Stimulated activated effector memory CD8-positive, alpha-beta T cell treated with anti-CD3 and anti-CD28 coated beads, Interleukin-12 subunit alpha, Interleukin-12 subunit beta, amount 100 ng/mL, for 72 hours (primary cell): ENCODE measurements at places on chromosomes 7 and 10.

DNA sequence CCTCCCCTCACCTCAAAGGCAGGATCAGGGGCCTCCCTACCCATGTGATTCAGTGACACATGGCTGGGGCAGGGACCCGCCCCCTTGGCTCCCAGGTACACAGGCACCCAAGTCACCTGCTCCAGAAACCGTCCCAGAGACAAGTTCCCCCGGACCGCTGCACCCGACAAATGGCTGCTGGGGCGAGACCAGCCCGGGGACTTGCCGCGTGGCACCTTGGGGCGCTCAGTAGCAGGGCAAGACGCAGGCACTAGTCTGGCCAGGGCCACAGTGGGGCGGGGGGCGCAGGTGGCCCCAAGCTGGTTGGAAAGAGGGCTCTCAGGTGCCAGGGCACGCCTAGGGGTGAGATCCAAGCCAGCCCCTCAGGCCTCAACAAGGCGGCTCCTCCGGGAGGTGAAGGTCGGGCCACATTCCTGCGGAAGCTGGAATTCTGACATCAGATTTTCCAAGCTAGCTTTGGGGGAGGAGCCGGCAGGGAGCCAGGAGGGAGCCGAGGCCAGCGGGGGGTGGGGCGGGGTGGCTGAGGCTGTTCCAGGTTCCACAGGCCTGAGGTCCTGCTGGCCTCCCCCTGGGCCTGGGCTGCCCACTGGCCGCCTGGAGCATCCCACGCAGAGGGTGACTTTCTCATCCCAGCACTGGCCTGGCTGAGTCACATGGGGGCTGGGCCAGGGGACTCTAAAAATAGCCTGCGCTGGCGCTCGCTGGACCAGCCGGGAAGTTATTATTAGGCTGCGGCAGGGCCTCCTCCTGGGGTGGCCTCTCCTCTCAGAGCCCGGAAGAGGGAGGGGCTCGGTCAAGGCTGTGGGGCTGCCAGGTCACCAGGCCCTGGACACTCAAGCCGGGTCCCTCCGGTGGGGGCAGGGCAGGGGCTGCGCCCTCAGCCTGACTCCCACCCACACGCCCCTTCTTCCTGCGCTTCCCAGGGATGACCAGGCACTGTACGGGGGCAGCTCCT is 20.5 kb upstream of the INPP5A start:
- no peak for DNase-seq

DNA sequence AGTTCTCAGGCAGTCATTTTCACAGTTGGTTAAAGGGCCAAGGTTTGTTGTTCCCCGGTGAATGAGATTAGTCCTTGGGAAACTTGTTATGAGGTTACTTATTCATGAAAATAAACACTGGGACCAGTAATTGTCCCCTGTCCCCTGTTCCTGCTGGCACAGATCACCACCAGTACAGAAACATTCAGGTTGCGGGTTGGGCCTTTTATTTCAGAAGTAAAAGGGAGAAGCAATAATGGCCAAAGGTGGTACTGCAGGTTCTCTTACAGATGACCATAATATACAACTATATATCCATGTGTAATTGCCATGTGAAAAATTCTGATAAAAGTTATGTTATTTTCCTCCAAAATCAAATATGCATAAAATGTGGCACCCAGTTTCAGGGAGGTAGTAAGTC is 442.0 kb downstream of the SORCS1 start:
- DNase-seq, result no peak

DNA sequence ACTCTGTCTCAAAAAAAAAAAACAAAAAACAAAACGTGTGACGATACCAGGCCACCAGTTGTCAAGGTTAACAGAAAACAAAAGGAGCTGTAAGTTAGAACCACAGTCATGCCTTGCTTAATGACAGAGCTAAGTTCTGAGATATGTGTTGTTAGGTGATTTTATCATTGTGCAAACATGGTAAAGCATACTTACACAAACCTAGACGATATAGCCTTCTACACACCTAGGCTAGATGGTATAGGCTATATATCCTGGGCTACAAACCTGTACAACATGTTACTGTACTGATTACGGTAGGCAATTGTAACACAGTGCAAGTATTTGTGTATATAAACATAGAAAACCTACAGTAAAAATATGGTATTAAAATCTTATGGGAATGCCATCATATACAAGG is 564.2 kb downstream of the HTR7 start:
- DNase-seq, result no peak

GRCh38 chr10:132345345-132345744 is 13.4 kb downstream of the LRRC27 start:
- no peak for DNase-seq

- DNase-seq, result no peak
Observed at GRCh38 chr7:20200361-20200760, 16.8 kb downstream of the MACC1 start.
